Right hindlimb (tissue), 1 donor: ENCODE measurements at places on chromosomes 12 and 14.
A peak's percentile ranks its signal among the peaks of the same experiment; 100 is the strongest.

DNA sequence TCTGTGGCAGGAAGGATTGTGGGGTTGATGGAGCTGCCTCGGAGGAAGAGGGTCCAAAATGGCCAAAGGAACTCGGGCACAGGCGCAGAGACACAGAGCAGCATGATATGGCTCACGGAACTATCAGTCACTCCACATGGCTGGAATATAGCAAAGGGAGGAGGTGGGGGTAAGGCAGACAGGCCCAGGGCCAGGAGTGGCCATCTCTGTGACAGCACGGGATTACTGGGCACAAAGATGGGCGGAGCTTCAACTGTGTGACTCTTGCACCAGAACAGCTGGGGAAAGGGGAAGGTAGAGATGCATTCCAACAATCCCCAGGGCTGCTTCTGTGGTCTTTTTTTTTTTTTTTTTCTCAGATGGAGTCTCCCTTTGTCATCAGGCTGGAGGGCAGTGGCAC, 24.8 kb upstream of the EML1 start:
- peak; percentile 48 for DNase-seq

- DNase-seq = peak; percentile 94
Observed at GRCh38 chr14:100679707-100680438, 46.8 kb upstream of the DLK1 start.

- no peak for DNase-seq
Observed at GRCh38 chr14:20848955-20849570, 42.1 kb upstream of the RNASE3 start.

DNA sequence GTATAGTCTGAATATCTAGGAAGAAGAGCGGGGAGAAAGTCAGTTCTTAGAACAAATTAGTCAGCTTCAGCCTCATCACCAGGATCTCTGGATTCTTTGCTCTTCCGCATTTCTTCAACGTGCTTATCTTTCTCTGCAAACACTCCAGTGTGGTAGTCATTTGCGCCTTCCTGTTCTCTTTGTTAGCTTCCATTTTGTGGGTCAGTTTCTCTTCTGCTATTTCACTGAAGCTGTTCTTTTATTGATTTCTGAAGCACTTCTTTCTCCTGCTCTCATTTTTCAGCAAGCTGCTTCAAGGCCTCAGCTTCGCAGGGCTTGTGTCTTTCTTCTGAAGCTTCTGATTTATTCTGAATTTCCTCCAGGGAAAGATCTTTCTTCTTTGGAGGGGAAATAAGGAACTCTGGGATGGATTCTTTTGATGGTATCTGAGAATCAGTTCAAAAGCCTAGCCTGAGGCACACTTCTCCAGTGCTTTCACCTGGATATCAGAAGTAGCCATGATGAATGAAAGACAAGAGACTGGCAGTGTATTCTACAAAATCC, 13.5 kb downstream of the AMN1 start:
- no peak for DNase-seq

- DNase-seq = no peak
Observed at GRCh38 chr14:77908847-77909246, 108.9 kb downstream of the ADCK1 start.

DNA sequence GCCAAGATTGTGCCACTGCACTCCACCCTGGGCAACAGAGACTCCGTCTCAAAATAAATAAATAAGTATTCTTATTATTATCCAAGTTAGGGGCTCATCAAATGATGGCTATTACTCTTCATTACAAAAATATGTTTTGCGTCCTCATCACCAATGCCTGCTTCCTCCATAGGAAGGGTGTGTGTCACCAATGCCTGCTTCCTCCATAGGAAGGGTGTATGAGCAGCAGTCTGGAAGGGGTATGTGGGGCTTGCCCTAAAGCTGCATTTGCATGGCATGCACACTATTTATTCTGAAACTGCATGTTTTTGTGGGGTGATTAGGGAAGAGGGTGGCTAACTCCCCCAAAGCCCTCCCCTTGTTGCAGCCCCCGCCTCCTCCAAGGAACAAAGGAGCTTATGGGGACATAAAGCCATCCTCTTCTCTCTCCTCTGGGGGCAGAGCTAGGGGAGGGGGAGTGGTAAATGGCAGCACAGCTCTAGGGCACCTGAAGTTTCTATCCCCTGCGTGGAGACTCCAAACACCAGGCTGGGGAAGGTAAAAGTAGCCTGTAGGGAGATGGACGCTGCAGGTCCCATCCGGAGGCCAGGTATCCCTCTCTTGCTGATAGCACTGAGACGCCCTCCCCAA, 1.3 kb downstream of the CAMKK2 start:
- no peak for DNase-seq

GRCh38 chr14:70685474-70686197, 43.9 kb downstream of the TTC9 start:
- DNase-seq = no peak

DNA sequence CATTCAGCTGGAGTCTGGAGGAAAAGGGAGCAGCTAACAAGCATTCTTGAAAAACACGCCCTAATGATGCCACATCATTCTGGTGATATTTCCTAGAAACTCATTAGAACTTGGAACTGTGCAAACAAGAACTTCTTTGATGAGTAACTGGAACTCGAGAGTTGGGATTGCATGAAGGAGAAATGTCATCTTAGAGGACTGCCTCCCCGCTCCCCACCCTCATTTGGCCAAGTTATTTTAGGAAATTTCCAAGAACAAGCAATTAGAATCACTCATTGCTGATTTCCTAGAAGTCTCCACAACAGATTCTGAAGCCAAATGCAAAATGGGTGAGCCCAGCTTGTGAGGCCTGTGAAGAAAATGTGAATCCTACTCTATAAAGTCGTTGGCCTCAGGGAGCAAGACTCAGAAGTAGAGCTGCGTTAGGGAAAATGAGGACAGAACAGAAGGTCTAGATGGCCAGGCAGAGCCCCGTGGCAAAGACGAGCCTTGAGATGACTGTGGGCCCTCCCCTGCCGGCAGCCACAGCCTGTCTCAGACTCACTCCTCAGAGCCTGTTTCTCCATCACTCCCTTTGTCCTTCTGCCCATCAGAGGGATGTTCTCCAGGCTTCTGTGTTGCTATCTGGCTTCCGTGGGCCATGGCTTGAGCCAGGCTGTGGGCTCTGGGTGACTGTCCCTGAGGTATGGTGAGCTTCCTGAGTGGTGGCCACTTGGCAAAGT, 38.4 kb downstream of the RTL1 start:
- no peak for DNase-seq

DNA sequence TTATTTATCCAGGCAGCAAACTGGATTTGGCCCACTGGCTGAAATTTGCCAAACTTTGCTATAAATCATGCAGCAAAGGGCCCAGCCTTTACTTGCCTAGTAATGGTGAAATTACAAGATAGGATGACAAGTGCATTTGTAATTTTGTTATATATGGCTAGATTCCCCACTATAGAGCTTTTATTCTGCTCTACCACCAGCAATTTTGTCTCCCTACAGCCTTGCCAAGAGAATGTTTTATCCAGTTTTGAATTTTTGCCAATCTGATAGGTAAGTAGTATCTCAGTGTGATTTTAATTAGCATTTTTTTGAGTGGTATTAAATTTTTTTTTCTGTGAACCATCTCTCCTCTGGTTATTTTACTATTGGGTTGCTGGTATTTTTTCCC, 161.6 kb downstream of the SLC41A2 start:
- no peak for DNase-seq

DNA sequence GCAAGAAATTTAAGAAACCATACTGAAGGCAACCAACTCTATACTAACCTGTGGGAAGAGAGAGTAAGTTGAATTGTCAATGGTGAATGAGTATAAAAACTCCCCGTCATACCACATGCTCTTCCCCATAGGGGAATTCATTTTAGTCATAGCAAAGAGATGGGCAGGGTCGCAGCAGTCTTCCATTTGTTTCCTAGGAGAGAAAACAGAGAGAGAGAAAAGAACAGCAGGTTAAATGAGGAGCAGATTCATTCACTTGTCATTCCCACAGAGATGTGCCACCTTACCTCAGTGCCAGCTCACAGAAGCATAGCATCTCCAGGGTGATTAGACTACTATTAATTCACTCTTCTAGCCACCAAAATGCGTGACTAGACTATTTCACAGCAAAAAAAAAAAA, 47.4 kb downstream of the ST8SIA1 start:
- no peak for DNase-seq

GRCh38 chr12:94459728-94460615, at the start of gene CEP83:
Gene CEP83, minus strand, starts transcription at chr12:94459867. Its CDS starts 47,377 bp downstream, at chr12:94412490.
- peak; percentile 98 for DNase-seq

GRCh38 chr12:68111995-68112394, 47.5 kb downstream of the IFNG start:
- no peak for DNase-seq

DNA sequence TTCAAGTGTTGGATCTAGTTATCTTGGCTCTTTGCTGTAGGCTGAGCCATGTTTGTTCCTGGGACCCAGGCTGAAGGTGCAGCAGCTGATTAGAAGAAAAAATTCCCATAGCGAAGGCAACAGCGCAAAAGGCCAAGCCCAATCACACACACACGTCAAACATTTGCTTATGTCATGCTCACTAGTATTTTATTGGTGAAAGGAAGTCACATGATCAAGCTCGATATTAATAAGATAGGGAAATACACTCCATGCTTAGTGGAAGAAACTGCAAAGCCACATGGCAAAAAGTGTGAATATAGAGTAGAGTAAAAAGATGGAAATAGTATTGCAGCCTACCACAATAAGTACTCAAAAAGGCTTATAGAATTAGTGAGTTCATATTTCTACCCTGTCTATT, 373.5 kb upstream of the FAR2 start:
- DNase-seq = no peak

- DNase-seq = no peak
Observed at GRCh38 chr12:29996993-29997392, 213.3 kb upstream of the TMTC1 start.

GRCh38 chr14:48390346-48390745, 714.9 kb upstream of the MDGA2 start:
- no peak for DNase-seq

DNA sequence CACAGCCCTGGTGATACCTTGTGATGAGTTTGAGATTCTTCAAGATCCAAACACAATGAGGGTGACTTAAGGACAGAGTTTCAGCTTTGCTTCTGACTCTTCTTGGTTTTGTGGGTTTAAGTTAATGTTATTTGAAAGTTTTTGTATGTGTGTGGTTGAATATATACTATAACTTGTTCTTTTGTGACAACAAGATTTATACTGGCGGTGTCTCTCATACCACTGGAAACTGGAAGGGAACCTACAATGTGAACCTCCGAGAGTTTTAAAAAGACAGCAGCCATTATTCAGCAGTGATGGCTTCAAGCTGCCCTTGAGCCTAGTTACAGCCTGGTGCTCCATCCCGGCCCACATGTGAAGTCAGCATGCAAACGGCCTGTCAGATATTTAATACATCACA, 87.9 kb upstream of the IGF1 start:
- DNase-seq = no peak

DNA sequence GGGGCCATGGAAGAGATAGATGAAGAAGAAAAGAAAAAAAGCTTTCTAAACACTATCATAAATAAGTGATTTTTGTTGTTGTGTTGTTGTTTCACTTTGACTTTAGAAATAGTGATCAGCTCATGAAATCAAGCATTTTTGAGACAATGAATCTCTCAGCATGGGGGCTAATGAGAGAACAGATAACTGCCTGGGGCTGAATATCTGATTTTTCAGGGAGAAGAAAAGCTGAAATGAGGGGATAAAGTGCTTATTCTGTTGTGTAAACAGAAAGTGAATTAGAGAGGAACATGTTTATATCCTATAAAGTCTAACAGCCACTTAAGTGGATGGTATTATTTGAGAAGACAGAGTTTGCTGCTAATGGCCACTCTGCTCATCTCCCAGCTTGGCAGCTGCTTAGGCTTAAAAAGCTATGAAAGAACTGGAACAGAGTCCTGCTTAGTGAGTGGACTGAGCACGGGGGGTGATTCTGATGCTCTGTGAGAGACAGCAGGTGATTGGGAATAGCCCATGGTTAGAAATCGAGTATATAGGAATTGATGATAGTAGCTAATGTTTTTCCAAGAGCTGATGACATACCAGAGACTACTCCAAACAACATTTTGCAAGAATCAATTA, 646.1 kb upstream of the TMEM132C start:
- DNase-seq = no peak

GRCh38 chr14:103703433-103704385, 11.5 kb downstream of the XRCC3 start:
- DNase-seq = no peak
